ENCODE measurements at places on chromosomes 6 and 20.
A peak's percentile ranks its signal among the peaks of the same experiment; 100 is the strongest.

- no peak for DNase-seq
Observed at GRCh38 chr6:54286141-54286540, 22.1 kb upstream of the TINAG start.

GRCh38 chr6:46788791-46789190, 4.4 kb upstream of the MEP1A start:
- DNase-seq: no peak

DNA sequence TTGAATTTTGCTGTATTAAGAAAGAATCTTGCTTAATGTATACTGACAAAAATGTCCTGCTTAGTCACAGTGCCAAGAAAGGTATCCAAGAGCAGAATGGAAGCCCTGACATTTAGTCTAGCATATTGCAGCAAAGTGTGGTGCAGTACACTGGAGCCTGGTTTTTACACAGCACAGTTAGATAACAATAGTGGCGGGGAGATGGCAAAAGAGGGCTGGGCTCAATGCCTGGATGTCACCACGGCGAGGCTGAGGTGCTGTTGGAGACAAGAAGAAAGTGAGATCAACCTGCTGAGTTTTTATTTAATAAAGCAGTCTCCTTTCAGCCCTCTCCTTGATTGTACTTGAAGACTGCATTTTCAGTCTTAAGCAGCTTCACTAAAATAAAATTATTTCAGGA, 426.0 kb downstream of the LMBRD1 start:
- DNase-seq: no peak

DNA sequence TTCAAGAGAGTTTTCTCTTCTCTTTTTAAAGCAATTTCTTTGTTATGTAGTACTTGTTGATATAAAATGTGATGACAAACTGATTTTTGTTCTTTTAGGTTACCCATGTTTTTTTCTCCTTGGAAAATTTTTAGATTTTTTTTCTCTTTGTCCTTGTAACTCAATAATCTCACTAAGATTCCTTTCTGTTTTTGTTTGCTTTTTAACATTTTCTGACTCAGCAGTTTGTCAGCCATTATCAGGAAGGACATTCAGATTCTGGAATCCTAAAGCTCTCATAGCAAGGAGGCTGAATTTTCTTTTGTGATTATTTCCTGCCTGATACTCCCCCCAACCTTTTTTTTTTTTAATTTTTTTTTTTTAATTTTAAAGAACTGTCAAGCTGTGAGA, 75.2 kb upstream of the CITED2 start:
- no peak for DNase-seq

- DNase-seq: no peak
Observed at GRCh38 chr6:89314692-89315091, 407 bp downstream of the GABRR2 start.

- no peak for DNase-seq
Observed at GRCh38 chr20:51560550-51561307, 18.2 kb upstream of the NFATC2 start.

DNA sequence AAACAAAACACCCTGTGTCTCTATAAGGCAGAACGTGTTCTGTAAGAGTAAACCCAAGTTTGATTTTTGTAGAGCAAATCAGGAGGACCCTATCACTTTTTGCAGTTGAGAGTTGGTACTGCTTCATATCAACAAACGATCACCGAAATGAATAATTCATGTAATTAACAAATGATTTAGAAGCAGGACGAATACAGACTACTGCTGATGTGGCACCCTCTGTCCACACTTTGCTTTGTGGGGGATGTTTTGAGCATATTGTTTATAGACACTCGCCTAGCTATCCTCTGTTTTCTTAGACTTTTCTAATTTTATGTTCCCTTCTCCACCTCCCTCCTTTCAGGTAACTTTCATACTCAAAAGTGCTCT, 1.5 kb downstream of the CD2AP start:
- no peak for DNase-seq

- DNase-seq: no peak
Observed at GRCh38 chr6:130288065-130288464, 65.3 kb upstream of the SAMD3 start.

- DNase-seq: no peak
Observed at GRCh38 chr6:90982051-90982450, 395.2 kb upstream of the MAP3K7 start.

DNA sequence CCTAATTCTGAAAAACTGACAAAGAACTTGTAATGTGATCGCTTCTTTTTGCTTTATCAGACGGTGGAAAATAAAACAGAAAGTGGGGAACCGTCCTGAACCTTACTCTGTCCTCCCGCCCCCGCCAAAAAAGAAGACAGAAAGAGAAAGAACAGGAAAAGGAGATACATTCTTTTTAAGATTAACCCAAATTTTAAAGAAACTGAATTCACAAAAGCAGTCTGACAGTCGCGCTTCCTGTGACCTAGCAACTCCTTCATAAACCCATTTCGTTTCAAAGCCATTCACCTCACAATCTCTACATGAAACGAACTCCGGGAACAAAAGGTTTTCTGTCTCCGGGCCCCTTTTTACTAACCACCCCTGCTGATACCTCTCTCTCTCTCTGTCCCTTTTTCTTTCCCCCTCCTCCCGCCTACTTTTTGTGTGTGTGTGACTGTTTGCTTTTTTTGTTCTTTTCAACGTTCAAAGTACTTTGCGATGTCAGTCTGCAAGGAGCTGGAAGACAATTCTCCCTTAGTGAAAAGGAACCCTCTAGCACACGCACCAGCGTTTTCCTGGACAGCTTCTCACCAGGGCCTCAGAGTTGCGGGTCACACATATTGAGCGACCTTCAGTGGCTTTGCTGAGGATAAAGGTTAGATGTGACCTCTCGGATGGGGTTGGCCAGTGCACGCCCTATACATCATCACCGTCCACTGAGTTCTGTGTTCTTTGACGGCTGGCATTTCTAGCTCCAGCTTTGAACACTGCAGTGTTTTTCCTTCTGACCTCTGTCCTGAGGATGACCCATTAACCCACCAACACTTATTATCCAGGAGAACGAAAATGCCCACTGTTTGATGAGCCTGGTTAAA, 530 bp upstream of the NEDD9 start:
- peak; percentile 21 for DNase-seq

DNA sequence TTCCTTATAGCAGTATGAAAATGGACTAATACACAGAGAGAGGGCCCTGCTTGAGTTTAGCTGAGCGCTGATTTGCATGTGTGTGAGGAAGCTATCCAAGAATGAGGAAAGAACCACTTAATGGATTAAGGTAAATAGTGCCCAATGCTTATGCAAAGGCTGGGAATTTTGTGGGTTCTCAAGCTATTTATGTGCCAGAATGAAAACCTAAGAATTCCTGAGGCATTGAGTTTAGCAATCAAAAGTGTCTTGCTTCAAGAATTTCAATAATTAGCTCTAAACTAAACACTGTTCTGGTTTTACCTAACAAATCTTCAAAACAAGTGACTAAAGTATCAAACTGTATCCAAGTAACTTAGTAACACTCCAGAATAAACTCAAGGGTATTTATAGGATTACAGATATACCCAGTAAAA, 7.0 kb upstream of the OR14J1 start:
- no peak for DNase-seq

DNA sequence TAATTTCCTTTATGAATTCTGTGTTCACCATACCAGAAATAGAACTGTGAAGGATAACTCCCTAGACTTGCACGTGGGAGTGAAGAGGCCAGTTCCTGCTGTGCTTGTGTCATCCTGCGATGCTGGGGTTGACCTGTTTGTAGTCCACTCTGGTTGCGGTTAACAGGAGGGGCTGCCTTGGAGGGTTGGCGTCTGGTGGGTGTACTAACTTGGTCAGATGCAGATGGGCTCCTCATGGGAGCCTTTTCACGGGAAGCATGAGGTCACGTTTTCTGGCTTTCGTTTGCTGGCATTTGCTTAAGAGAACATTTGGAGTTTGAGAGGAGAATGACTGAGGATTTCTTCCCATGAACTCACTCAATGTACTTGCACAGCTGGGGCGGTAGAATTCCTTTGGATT, 41.2 kb downstream of the IGF2R start:
- no peak for DNase-seq

- DNase-seq: no peak
Observed at GRCh38 chr20:51376111-51376510, 166.4 kb downstream of the NFATC2 start.

DNA sequence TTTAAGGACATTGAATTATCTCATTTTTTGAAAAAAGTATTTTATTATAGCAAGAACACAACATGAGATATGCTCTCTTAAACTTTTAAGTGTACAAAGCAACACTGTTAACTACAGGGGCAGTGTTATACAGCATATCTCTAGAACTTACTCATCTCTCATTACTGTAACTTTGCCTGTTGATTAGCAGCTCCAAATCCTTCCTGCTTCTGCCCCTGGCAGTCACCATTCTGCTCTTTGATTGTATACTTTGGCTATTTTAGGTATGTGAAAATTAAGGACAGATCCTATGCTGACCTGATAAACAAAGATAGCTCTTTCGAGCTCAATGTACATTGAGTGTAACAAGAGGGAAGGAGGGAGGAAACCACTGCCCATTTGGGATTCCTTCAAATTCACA, 1349.8 kb upstream of the GJE1 start:
- DNase-seq: no peak
